Activated CD4-positive, alpha-beta T cell treated with anti-CD3 and anti-CD28 coated beads, Interleukin-2, amount 50 U/mL, for 1 hour (primary cell): ENCODE measurements at places on chromosomes 5 and 9.

DNA sequence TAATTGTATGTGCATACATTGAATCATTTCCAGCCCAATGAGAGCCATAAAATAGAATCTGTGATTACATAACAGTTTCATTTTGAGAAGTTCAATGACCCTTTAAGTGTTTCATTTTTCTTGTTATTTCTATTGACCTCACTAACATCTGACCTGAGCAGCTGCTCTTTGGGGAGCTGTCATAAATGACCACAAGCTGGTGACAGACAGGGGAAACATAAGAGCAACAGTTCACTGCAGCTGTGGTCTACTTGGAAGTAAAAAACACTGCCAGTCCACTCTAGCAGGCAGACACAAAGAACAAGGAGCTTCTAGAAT is 265.4 kb downstream of the DTWD2 start:
- no peak for DNase-seq

- DNase-seq = no peak
These were observed 73.2 kb downstream of the KIAA1958 start for GRCh38 chr9:112559629-112560413.

DNA sequence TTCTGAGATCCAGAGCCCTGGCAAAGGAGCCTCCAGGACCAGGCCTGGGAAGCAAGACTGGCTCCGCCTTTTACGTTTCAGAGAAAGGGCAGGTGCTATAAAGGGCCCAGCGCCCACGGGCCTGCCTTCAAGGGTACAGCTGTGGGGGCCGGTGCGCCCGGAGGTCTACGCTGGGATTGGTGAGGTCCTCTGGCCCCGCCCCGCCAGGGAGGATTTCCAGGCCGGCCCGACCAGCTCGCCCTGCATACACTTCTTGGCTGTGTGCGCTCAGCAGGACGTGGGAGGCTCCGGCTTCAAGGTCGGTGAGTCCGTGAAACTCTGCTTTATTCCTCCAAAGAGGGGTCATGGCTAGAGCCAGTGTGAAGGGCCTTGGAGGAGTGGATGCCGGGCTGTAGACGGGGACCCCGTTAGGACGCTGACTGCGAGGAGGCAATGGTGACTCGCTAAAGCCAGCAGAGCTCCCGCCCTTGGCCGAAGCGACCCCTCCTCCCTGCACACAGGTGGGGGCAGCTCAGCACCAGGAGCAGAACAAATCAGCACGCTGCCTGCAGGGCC is at the start of gene CKMT2:
Gene CKMT2 (plus strand): TSS at position 243 of the 555 bp plus-strand sequence. CDS start 17,811 bp downstream, outside the sequence.
- no peak for DNase-seq

DNA sequence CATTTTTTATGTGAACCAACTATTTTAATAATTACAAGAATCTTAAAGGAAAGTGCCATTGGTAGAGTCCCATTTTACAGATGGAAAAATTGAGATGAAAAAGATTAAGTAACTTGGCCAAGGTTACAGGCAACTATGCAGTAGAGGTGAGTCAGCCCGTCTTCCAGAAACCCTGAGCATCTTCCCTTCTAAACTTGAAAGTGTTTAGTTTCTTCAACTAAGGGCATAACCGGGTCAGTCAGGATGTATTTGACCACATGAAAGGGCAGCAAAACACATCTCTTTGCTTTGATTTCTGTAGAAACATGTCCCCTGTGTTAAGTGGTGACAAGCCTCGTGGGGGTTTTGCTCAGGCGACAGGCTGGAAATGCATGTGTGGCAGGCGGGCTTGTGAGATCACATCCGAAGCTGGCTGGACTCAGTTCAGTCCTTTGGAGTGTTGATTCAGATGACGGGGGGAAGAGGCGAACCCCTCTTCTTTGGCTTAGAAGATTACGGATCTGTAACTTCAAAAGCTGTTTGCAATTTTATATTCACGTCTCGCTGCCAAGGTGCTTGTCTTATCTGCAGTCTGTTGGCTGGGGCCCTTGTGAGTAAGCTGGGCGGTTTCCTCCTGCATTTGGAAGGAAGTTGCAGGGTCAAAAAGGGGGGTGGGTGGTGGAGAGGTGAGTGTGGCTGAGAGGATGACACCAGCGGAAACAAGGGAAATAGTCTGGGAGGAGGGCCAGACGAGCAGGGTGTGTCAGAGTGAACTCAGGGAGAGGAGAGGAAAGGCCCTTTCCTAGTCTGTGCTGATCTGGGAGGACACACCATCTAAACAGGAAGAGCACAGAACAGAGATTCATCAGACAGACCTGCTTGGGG is 78.9 kb upstream of the RPS23 start:
- peak; percentile 71 for DNase-seq

- no peak for DNase-seq
These were observed 113.3 kb downstream of the PPP2R2B start for GRCh38 chr5:146765089-146765832.

GRCh38 chr5:53884417-53884816 is 324.0 kb downstream of the NDUFS4 start:
- DNase-seq = no peak

- DNase-seq = no peak
These were observed 61.2 kb upstream of the ZFR start for GRCh38 chr5:32505756-32506155.

DNA sequence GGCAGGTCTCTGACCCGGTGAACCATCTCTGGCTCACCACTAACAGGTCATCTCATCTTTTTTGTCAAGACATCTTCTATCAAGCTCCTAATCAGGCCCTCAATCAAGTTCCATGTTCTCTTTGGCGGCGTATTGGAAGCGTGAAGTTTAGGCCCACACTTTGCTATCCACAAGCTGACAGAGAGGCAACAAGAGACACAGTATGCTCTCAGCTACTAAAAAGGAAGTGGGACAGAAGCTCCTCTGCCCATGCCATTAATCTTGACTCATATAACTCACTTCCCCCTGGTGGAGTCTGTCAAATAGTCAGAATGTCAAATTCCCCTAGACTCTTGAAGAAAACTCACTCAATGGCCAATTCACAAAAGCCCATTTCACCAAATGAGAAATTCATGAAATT is 77.6 kb upstream of the TMC1 start:
- DNase-seq = no peak

GRCh38 chr9:131530546-131530919 is 530 bp downstream of the UCK1 start:
- no peak for DNase-seq

- DNase-seq = no peak
These were observed 54.3 kb downstream of the NUP214 start for GRCh38 chr9:131179561-131180219.

DNA sequence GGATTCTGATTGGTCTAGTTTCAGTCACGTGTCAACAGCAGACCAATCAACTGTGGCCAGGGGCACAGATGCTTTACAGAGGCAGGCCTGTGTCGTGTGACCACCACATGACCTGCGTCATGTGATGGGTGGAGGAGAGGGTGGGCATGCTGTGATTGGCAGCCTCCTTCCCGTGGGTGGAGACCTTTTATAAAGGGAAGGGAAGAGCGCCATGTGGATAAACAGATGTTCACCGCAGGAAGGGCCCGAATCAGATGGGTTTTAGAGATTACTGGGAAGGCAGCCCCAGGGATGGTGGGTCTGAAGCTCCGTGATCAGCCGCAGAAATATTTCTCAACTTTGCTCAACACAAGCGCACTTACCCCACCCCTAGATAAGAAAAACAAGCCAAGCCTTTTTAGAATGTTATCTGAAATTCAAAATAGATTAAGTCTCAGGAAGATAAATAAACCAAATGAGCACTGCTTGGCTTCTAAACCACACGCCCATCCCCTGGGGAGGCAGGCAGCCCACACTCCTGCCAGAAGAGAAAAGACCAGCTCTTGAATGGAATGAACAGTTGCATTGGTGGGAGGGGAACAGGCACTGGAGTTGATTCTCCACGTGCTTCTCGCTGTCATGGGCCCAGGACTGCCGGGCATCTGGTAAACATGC is 43.6 kb downstream of the ROPN1L start:
- no peak for DNase-seq

DNA sequence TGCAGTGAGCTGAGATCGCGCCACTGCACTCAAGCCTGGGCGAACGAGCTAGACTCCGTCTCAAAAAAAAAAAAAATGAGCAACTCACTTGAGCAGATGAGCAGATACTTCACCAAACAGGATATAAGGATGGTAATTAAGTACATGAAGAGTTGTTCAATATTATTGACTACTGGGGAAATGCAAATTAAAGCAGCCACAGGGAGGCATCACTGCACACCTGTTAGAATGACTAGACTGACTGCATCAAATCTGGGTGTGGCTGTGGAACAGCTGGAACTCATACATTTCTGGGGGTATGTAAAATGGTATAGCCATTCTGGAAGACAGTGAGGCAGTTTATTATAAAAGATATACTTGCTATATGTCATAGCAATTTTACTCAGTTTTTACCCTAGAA is 93.0 kb downstream of the WNK2 start:
- DNase-seq = no peak

DNA sequence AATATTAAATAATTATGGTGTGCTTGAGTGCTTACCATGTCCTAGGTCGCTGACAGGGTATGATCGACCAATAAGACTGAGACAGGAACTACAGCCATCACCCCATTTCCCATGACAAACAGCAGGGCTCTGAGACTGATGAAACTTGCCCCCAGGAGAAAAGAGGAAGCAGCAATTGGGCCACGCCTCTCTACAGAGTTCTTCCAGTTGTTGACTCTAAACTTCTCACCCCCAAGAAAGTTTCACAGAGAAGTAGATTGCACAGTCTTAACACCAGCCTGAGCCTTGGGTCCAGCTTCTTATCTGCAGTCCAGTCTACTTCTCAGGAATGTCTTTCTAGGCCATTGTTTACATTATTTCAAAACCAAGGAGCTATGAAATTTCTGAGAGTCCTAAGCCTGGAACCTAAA is 182.2 kb upstream of the ANKRD55 start:
- DNase-seq = no peak

DNA sequence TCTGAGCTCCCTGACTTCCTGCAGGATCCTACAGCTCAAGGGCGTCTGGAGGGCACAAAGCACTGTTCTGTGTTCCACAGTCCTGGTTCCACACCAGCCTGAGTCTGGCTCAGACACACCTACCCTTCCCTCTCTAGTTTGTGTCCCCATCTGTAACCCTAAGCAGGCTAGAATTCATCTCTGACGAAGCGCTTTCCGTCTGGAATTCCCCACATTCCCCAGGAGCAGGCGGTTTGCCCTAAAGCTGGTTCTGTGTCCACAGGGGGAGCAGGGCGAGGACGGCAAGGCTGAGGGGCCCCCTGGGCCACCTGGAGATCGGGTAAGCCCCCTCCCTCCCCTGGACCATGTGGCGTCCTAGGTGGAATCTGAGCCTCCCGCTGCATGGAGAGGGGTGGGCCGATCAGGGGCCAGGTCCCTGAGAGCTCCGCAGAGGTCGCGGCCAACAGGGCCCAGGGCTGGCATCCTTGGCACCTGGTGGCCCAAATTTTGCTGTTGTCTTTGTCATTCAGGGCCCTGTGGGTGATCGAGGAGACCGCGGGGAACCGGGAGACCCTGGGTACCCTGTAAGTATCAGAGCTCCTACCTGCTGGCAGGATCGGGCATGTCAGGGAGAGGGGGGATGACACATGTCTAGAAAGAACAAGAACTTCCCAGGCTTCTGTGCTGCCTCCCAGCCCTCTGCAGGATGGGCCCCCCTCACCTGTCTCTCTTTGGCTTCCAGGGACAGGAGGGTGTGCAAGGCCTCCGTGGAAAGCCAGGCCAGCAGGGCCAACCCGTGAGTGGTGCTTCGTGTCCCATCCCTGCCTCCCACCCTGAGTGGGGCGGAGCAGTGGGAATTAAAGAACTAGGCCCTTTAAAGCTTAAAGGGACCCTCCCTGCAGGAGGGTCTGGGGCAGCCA is 34.5 kb upstream of the ORM1 start:
- DNase-seq = no peak

DNA sequence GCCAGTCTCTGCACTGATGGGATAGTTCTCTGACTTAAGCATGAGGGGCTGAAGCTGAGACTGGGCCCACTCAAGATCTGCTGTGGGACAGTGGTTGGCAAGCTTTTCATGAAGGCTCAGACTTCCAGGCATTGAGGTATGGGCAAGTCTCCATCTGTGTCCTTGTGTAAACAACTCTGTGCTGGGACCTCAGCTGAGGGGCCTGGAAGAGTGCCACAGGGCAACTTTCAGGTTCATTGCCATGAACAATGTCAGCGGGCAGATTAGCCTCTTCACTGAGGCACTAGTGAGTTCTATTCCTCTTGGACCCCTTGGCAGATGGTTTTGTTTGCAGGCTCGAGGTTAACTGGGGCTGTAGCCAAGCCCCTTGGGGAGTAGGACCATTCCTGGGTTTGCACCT is 127.1 kb downstream of the MRPS30 start:
- no peak for DNase-seq

DNA sequence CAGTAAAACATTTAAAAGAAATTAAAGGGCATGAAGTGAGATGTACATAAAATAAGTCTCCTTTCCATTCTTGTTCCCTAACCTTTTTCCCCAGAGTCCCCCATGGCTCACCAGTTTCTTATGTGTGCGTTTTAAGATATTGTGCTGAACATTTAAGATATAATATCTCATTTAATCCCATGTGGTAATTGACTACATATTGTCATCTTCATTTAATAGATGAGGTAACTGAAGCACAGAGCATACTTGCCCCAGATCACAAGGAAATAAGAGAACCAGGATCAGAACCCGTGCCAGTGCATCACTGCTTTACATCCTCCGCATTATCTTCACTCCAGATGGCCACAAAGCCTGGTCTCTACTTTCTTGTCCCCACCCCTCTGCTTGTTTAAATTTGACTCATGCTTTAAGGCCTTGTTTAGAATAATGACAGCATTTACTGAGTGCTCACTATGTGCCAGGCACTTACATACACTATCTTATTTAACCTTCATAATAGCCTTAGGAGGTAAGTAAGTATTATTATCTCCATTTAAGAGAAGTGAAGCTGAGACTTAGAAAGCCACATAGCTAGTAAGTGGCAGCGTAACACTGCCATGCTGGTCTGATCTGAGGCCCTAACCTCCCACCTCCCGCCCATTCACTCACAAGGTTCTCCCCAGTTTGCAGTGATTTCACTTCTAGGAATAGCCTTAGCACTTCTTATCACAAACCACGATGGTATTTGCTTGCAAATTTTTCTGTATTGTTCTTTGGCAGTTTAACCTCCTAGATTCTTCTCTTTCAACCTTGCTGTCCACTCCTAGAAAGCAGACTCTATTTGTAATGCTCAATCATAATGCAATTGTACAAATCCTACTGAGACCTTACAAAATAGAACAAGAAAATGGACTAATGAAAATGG is 78.4 kb upstream of the IL6ST start:
- DNase-seq = no peak

- DNase-seq = no peak
These were observed 17.2 kb upstream of the GCNT1 start for GRCh38 chr9:76441551-76442322.

DNA sequence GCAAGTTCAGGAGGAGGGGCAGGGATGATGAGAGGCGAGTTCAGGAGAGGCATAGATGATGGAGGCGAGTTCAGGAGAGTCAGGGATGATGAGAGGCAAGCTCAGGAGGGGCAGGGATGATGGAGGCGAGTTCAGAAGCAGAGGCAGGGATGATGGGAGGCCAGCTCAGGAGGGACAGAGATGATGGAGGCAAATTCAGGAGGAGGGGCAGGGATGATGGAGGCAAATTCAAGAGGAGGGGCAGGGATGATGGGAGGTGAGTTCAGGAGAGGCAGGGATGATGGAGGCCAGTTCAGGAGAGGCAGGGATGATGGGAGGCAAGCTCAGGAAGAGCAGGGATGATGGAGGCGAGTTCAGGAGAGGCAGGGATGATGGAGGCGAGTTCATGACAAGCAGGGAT is 17.8 kb upstream of the SPOCK1 start:
- no peak for DNase-seq
